Lower lobe of right lung (tissue), 2 donors: ENCODE measurements at places on chromosomes 12 and 14. TPM values are rescaled to one million over a fixed set of nuclear protein-coding genes. Genes with fewer than 3 reads are reported as not detected.

EFCAB11 gene
- 5.8 TPM for total RNA-seq

B4GALNT1 gene
- total RNA-seq: 0.89 TPM

TUNAR gene
- total RNA-seq: not detected

RAD9B gene
- total RNA-seq: 1.1 TPM

LAG3 gene
- 2.1 TPM for total RNA-seq

CLEC2A gene
- not detected for total RNA-seq

GRCh38 chr12:124085419-124086296 lies 112.6 kb downstream of the ZNF664 start:
- no peak for DNase-seq

DNA sequence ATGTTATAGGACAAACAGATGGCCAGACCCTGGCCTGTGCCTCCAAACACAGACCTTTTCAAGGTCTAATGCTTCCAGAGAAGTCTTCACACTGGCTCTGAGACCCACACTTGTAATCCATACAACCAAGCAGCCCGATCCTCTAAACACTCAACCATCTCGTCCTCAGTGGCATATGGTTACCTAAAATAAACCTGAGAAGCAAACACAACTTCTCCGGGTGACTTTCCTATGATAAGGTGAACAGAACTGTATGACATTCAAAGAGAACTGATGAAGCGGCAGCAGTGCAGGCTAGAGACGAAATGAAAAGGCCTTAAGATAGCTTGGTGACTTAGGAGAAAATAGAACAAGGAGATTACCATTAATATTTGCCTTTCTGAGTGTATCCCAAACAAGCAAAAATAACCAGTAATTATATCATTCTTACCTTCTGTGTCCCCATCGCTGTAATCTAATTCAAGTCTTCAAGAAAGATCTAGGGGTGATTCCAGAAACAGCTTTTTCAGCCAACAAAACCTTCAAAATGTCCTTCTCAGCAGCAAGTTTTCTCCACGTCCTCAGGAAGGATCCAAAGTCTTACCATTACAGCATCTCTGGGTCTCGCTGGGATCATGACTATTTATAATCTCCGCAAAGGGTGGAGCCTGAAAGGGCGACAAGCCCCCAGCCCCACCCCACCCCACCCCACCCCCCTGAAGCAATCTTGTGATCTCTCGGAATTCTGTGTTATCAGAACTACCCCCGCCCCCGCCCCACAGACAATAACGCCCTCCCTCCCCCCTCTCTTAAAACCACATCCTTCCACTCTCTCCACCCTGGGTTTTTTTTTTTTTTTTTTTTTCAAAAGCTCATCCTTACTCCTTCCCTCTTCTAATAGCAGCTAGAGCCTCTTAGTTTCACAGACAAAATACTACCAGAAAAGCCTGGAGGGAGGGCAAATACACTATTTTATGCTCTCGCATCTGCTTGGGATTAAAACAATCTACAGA lies at the start of gene SLC2A3:
TSS of gene SLC2A3 (minus strand) at position 598 of the 992 bp plus-strand sequence. CDS start at position 445, 153 bp downstream.
- DNase-seq: no peak

DNA sequence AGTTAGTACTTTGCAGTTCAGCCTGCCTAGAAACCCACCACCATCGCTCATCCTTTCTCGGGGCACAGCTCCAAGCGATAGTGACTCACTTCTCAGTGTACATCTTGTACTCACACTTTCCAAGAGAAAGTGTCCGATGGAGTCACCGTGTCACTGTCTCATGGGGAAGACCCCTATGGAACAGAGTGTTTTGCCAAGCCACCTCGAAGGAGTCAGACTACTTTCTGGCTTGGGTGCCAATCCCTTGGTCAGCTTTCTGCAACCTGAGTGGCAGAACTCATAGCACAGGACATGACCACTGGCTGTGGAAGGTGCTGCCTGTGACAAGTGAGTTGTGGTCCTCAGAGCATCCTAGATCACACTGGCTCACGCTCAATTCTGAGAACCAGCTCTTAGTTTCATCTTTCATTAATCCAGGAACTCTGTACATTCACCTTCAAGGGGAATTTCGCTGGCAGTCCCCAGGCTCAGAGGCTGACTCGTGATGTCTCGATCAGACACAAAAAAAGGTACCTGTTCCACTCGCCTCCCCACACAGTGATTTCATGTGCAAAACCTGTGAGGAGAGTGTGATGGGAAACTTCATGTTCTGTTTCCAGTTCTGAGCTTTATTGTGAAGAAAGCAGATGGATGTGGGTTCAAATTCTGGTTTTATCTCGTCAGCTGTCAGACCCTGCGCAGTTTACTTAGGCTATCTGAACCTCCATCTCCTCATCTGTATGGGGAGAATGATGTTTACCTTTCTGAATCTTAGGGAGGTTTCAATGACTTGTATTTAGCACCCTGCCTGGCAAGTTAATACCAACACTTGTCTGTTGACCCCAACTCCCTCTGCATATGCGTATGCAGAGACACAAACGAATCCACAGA lies 127.3 kb upstream of the CCND2 start:
- DNase-seq: no peak

DNA sequence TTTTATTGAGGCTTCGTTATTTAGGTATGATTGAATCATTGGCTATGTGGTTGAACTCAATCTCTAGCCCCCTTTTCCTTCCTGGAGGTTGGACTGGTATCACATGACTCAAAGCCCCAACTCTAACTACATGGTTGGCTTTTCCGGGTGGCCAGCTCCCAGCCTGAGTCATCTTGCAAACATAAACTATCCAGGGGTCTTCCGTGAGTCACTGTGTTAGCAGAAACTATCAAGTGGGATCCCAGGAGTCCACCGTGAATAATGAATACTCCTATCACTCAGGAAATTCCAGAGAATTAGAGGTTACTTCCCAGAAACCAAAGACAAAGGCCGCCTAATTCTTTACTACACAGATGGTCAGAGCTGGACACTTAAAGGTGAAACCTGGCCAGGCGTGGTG lies 19.7 kb upstream of the PLEKHD1 start:
- no peak for DNase-seq

DNA sequence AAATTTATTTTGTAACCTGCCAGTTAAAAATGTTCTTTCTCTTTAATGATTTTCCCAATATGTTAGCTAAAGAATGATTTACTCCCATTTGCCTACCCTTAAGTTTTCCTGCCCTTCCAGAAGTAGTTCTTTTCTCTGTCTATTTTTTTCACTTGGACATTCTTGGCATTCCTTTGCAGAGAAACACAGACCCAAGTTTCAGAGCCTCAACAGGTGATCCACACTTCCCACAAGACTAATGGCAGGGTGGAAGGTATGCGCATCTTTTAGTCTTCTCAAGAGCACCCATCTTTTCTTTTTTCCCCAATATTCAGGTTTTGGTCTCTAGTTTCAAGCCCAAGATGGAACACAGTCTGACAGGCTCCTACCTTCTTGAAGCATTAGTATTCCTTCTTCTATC lies 420.7 kb downstream of the ADAMTS20 start:
- DNase-seq: no peak

DNA sequence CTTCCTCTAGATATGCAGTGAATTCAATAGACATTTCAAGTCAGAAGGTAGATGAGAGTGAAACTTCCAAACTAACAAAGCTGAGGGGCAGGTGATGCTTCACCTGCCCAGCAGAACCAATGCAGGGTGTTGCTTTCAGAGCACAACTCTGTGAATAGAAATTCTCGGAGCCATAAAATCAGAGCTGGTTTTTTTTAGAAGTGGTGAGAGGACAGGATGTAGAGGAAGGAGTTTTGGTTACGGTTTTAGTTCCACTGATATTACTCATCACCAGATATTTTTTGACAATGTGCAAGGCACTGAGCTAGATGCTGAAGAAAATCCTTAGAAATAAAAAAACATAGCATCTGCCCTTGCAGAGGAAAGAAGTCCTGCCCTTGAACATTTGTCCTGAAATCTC lies 62.2 kb downstream of the BMP4 start:
- DNase-seq: no peak

DNA sequence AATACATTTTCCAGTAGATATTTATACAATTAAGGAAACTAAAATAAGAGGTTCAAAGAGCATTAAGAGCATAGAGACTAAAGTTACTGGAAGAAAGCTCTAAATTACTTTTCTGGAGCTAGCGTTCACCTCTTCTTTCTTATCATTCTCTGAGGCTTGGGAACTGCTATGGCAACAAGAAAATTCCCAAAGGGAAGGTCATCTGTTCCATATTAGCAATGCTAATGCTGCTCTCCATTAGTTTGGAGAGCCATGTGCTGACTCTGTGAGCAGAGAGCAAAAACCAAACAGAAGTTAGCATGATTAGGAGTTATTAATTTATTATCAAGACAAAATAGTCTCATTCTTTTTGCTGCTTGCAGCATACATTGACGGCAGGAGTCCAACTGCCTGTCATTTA lies 143.1 kb upstream of the SLC16A7 start:
- DNase-seq: no peak

GRCh38 chr14:72443256-72443655 lies 450.6 kb downstream of the DPF3 start:
- DNase-seq: no peak

DNA sequence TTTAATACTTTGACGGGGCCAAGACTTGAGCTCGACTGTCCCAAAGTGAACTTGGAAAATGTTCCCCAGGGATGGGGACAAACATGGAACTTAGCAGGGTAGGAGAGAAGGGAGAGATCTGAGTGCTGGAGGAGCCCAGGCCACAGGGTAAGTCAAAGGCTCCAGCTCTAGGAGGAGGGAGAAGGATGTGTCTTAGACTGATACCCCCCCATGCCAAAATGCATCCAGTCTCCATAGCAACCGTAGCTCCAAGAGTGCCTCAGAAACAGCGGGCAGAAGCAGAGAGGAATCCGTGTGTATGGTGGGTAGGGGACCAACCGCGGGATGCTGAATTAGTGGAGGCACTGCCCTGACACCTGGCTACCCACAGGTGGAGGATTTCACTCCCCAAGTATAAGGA lies 845 bp upstream of the AGAP2 start:
- no peak for DNase-seq

- no peak for DNase-seq
Measured at GRCh38 chr14:88188745-88189416, 134.2 kb downstream of the KCNK10 start.

GRCh38 chr12:47023953-47024352 lies 55.5 kb upstream of the PCED1B start:
- no peak for DNase-seq

GRCh38 chr12:108167974-108168373 lies 38.9 kb downstream of the WSCD2 start:
- DNase-seq: no peak

- DNase-seq: no peak
Measured at GRCh38 chr12:6934110-6934509, 6.4 kb downstream of the ATN1 start.

DNA sequence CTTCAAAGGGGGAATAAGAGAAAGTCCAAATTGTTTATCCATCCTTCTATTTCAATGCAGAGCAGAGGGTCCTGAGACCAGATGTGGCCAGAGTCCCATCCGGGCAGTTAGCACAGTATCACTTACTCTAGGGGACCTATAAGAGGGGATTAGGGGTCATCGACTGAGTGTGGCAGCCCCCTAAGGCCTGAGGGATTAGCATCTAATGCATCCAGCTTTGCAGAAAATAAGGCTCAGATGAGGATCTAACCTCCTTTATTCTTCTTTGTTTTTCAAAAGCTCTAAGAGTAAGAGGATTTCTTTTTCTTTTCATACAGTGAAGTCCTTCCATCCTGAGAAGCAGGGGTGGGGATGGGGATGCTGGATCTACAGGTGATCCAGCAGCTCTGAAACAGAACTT lies 43.5 kb downstream of the NEUROD4 start:
- no peak for DNase-seq

GRCh38 chr14:70032447-70032846 lies 153.2 kb downstream of the SMOC1 start:
- DNase-seq: no peak

- no peak for DNase-seq
Measured at GRCh38 chr12:64098709-64099354, 123.3 kb downstream of the KICS2 start.

- DNase-seq: no peak
Measured at GRCh38 chr12:90970471-90970870, 15.5 kb upstream of the CCER1 start.

DNA sequence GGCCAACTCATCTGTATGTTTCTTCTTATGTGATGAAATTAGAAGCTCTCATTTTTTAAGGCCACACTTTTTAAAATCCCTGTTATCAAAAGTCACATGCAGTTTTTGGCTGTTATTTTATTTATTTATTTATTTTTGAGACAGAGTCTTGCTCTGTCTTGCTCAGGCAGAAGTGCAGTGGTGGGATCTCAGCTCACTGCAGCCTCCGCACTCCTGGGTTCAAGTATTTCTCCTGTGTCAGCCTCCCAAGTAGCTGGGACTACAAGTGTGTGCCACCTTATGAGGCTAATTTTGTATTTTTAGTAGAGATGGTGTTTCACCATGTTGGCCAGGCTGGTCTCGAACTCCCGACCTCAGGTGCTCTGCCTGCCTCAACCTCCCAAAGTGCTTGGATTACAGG lies 1434.5 kb downstream of the LRFN5 start:
- DNase-seq: no peak

DNA sequence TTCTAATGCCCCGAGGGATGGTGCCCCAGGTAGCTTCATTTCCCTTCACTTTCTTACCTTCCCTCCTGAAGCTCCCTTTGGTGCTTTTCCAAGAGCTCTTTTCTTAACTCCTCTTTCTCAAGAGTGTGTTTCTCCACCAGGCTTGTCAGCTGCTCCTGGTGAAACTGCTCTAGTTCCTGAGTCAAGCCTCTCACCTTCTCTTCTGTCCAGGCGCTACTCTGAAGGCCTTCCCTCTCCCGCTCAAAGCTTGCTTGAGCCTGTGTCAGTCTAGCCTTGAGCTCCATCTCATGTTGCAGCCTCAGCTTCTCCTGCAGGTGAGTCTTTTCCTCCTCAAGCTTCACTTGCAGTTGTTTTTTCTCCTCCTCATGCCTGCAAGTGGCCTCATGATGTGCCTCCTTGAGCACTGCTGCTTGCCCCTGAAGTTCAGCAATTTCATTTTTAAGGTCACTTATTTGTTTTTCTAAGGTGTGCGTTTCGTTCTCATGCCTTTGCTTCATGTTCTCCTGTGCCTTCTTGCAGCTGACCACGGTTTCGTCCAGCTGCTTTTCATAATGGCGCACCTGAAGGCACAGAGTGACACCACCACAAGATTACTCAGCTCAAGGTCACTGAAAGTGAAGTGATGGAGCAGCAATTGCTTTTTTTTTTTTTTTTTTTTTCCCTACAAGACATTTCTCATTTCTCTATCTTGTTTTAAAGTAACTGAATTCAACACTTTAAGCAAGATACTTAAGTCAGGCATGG lies 71.0 kb downstream of the NIN start:
- DNase-seq: no peak

DNA sequence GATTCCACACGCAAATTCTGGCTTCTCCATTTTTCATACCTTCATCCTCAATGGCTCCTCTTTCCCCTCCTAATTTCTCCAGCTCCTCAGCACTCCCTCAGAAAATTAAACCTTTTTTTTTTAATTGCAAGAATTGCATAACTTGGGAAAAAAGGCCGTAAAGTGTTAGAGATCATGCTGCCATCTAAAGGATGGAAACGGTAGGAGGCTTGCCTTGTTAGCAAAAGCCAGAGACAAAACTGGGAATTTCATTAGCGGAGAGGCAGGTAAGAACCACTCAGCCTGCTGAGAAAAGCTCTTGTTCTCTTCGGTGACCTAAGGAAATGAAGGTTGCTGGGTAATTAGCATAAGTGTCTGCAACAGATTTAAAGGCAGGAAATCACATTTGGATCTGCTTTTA lies 204.3 kb downstream of the AEBP2 start:
- DNase-seq: no peak

- no peak for DNase-seq
Measured at GRCh38 chr12:93856611-93857010, 179.4 kb downstream of the CRADD start.
